Left colon (tissue), 2 donors: ENCODE measurements at places on chromosomes 16 and 17. TPM values are rescaled to one million over a fixed set of nuclear protein-coding genes. Genes with fewer than 3 reads are reported as not detected.

Gene HOXB1
- not detected for total RNA-seq

Gene TRPV3
- total RNA-seq, result 0.43 TPM

Gene CBLN1
- 0.40 TPM for total RNA-seq

Gene KRTAP1-1
- total RNA-seq, result not detected

Gene E4F1
- total RNA-seq, result 25.1 TPM

Gene PDK2
- 71.4 TPM for total RNA-seq

Gene EXOC3L1
- total RNA-seq, result 5.9 TPM

Gene BRICD5
- total RNA-seq, result 6.1 TPM

Gene P3H4
- total RNA-seq, result 15.3 TPM

Gene KRTAP4-1
- total RNA-seq, result 0.34 TPM

Gene SLC38A8
- not detected for total RNA-seq

Gene KIAA0753
- 14.1 TPM for total RNA-seq

Gene PPL
- 14.7 TPM for total RNA-seq

Gene CD7
- 5.2 TPM for total RNA-seq

Gene KRT27
- total RNA-seq, result 0.36 TPM

Gene C17orf50
- not detected for total RNA-seq

Gene CCDC200
- total RNA-seq, result not detected

Gene LONP2
- total RNA-seq, result 64.1 TPM

Gene PRPSAP1
- total RNA-seq, result 61.7 TPM

Gene PIGL
- 38.4 TPM for total RNA-seq

Gene CCL1
- total RNA-seq, result not detected

Gene SMIM5
- total RNA-seq, result 15.4 TPM

Gene CLEC16A
- 41.6 TPM for total RNA-seq

Gene NEUROD2
- not detected for total RNA-seq

Gene MYH2
- total RNA-seq, result not detected

Gene TNRC6A
- total RNA-seq, result 36.2 TPM

Gene ARHGAP23
- 3.9 TPM for total RNA-seq

Gene RNF222
- not detected for total RNA-seq

Gene AXIN2
- 27.0 TPM for total RNA-seq

Gene MEOX1
- 1.2 TPM for total RNA-seq

Gene KRTAP4-3
- total RNA-seq, result not detected

Gene TEDC2
- total RNA-seq, result 1.3 TPM

Gene CIBAR2
- total RNA-seq, result not detected
